ENCODE measurements at places on chromosomes 11 and 22. TPM values are rescaled to one million over a fixed set of nuclear protein-coding genes. Genes with fewer than 3 reads are reported as not detected.

Gene KCNE3
- total RNA-seq: 0.70 TPM

Gene DDT
- total RNA-seq: 112 TPM

Gene TIRAP
- total RNA-seq: 3.9 TPM

Gene GVQW3
- total RNA-seq: 2.4 TPM

Gene TEAD1
- 136 TPM for total RNA-seq

Gene SYNGR1
- 4.9 TPM for total RNA-seq

Gene OPCML
- total RNA-seq: not detected

Gene TP53AIP1
- total RNA-seq: not detected

Gene ANGPTL5
- total RNA-seq: not detected

Gene NRXN2
- 40.8 TPM for total RNA-seq

Gene MICAL2
- 14.7 TPM for total RNA-seq

Gene TALDO1
- total RNA-seq: 155 TPM

Gene ANO9
- 0.42 TPM for total RNA-seq

Gene LSP1
- total RNA-seq: 407 TPM

Gene KCNQ1OT1
- total RNA-seq: 2.5 TPM

Gene WNT11
- not detected for total RNA-seq

Gene PANX1
- 58.4 TPM for total RNA-seq

Gene MOV10L1
- 0.83 TPM for total RNA-seq

Gene RIBC2
- total RNA-seq: not detected

Gene OVCH2
- not detected for total RNA-seq

Gene SERPINH1
- 902 TPM for total RNA-seq

Gene LIPT2
- total RNA-seq: 4.5 TPM

Gene OR8G5
- total RNA-seq: not detected

Gene HSPB2
- 14.6 TPM for total RNA-seq

Gene SHANK2
- 4.0 TPM for total RNA-seq

Gene CHRM1
- not detected for total RNA-seq

Gene TST
- total RNA-seq: 32.2 TPM

Gene P2RY2
- 3.4 TPM for total RNA-seq

Gene OR52B2
- total RNA-seq: not detected

Gene MMP13
- not detected for total RNA-seq

Gene DERL3
- 1.5 TPM for total RNA-seq

Gene OR2AG1
- total RNA-seq: not detected

Gene PGA4
- 119 TPM for total RNA-seq

Gene MRPL48
- 17.6 TPM for total RNA-seq

Gene KBTBD3
- total RNA-seq: 3.7 TPM

Gene C11orf21
- not detected for total RNA-seq

Gene ACR
- total RNA-seq: not detected

Gene CRYAB
- total RNA-seq: 182 TPM

Gene ART1
- total RNA-seq: 2.7 TPM

Gene MGAT3
- total RNA-seq: not detected

Gene TMEM134
- total RNA-seq: 62.2 TPM

Gene SAA1
- 0.32 TPM for total RNA-seq

Gene KIF18A
- 3.0 TPM for total RNA-seq

Gene KRTAP5-1
- not detected for total RNA-seq

Gene C22orf23
- 0.53 TPM for total RNA-seq

Gene ATP5MG
- total RNA-seq: 45.2 TPM

Gene CSF2RB
- total RNA-seq: not detected

Gene MTA2
- 66.9 TPM for total RNA-seq

Gene CD3D
- total RNA-seq: not detected

Gene RAG1
- total RNA-seq: 5.6 TPM

Gene CABP4
- total RNA-seq: 1.7 TPM

Gene ABTB2
- total RNA-seq: 7.0 TPM
